AML-193 (cell line): ENCODE measurements at places on chromosomes 11 and 22.

DNA sequence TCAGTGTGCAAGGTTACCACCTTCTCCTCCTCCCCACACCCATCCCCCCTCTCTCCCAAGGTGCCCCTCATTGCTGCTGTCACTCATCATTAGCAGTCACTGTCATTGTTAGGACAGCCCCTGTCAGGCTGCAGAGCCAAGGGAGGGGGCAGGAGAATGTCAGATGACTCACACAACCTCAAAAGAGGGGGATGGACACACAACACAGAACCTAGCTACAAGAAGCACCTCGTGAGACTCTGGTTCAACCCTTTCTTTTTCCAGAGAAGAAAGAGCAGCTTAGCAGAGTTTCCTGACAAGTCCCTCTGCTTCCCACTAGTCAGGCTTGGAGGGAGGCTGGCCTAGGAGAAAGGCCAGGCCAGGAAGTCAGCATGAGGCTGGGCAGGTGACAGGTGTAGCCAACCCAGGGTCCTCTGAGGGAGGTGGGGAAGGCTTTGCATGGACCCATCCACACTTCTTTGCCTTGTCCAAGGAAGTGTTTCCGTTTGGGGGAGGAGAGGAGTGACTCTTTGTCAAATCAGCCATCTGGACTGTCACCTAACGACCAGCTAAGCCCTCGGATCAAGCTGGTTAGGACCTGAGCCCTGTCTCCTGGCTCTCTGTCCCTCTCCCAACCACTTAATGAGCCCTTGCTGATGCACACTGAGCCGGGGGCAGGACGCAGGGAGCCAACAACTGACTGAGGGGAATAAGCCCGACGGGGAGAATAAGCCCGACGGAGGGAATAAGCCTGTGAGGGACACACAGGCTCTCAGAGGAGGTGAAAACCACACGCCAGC, 18.3 kb downstream of the ADORA2A start:
- DNase-seq = no peak

- no peak for DNase-seq
Observed at GRCh38 chr11:19539861-19540260, 172.8 kb upstream of the NAV2 start.

DNA sequence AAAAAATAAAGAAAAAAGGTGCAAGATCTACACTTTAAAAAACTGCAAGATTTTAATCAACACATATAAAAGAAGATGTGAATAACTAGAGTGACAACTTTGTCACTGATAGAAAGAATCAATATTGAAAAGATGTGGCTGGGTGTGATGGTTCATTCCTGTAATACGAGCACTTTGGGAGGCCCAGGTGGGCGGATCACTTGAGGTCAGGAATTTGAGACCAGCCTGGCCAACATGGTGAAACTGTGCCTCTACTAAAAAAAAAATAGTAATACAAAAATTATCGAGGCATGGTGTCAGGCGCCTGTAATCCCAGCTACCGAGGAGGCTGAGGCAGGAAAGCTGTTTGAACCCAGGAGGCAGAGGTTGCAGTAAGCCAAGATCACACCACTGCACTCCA, 21.0 kb upstream of the FBLN1 start:
- DNase-seq = no peak

DNA sequence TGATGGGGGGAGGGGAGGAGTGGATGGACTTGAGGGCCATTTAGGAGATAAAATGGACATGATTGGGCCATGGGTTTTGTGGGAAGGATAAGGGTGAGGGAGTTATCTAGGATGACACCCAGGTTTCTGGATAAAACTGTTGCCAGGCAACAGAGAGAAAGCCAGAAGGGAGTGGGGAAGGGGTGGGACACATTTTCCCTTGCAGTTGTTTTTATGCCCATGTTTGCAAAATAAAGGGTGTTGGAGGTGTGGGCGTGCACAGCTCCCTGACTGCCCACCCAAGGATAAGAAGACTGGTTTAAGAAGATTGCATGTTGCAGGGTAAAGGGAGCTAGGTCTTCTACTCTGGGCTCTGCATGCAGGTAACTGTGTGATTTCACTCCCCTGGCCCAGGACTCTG, 18.3 kb upstream of the YWHAH start:
- no peak for DNase-seq

GRCh38 chr22:40055143-40055883, 60.6 kb downstream of the FAM83F start:
- DNase-seq = no peak

DNA sequence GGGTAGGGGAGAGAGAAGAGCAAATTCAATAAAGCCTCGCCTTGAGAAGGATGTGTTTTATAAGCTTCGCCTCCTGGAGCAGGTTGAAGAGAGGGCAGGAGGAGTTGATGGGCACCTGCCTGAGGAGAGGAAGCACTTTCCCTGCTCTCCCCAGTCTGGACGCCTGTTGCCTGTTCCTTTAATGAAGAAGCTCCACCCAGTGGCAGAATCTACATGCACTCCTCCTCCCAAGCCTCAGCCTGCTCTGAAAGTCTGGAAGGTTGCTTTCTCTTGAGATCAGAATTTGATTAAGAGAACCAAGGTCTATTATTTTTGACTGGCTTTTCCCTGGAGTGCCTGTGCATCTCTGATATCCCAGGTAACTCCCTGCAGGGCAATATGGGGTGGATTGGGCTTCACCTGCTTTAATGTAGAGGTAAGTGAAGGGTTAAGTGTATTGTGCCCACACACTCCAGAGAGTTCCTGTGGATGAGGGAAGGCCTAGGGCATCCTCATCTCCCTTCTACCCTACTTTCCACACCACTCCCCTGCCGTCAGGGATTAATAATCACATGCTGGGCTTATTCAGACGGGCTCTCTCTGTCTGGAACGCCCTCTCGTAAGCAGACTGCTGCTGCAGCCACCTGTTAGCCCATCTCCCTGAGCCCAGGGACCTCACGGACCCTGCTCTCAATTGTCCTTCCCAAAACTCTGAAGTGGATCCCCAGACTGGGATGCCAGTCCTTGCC, 22.3 kb downstream of the NTM start:
- DNase-seq = no peak
